ENCODE measurements at places on chromosomes 1 and 21. TPM values are rescaled to one million over a fixed set of nuclear protein-coding genes. Genes with fewer than 3 reads are reported as not detected.

Gene HRNR
- total RNA-seq = not detected

Gene LRRC53
- not detected for total RNA-seq

Gene LINGO4
- not detected for total RNA-seq

Gene PCNT
- 45.1 TPM for total RNA-seq

Gene LAMB3
- total RNA-seq = 0.67 TPM

Gene LYPD8
- not detected for total RNA-seq

Gene LCE2B
- total RNA-seq = not detected

Gene SPATC1L
- 50.0 TPM for total RNA-seq

Gene RAB4A
- total RNA-seq = 68.8 TPM

Gene ECM1
- total RNA-seq = 0.73 TPM

Gene LEMD1
- 10.5 TPM for total RNA-seq

Gene CFHR3
- 0.52 TPM for total RNA-seq

Gene FAM43B
- 2.2 TPM for total RNA-seq

GRCh38 chr1:231416901-231417300 is 5.2 kb downstream of the EGLN1 start:
- DNase-seq = no peak

- DNase-seq = no peak
Measured at GRCh38 chr1:89243046-89243445, 29.6 kb downstream of the GBP5 start.

DNA sequence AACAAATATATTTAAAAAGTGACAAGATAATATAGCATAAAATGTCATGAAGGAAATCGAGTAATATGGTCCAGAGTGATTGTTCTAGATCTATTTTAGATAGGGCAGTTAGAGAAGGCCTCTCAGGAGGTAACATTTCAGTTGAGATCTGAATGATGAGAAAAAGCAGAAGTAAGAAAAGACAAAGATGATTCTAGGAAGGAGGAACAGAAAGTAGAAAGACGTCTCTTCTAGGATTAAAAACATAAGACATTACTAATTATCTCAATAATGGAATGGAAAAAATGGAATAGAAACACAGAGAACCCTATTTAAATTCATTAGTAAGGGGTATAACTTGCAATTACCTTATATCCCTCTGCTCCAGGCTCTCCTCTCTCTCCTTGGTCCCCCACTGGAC is 130.0 kb upstream of the ZNHIT6 start:
- DNase-seq = no peak

- no peak for DNase-seq
Measured at GRCh38 chr1:41507110-41507720, 22.7 kb upstream of the EDN2 start.

DNA sequence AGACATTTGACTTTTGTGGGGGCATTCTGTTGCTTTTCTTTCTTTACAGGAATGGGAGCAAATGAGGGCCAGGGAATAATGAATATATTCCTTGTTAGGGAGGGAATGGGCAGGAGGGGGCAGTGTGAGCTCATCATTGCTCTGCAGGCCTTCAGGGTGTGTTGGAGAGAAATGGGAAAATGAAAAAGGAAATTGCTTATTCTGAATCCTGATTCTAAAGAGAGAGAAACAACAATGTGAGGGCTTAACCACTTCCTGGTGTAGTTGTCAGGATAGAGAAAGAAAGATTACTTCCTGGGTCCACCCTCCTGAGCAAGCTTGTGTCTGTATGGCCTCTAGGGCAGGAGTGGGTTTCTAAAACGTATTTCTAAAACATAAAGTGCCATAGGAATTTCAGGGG is 28.3 kb downstream of the VANGL2 start:
- no peak for DNase-seq

DNA sequence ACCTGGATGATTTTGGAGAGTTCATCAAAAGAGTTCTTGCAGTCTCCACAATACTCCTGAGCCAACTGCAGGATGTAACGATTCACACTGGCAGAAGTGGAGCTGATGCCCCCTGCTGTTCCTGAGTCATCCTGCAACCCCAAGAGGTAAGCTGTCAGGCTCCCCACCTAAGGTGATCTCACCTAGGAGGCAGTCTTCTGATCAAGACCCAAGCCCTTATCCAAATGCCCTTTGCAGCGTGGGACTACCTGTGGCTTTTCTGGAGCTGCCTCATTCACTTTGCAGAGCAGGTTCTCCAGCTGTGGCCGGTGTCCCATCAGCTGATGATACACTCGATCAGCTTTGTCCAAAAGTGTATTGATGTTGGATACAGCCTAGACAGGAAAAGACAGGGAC is 96.4 kb downstream of the UBR4 start:
- DNase-seq = peak; percentile 10

DNA sequence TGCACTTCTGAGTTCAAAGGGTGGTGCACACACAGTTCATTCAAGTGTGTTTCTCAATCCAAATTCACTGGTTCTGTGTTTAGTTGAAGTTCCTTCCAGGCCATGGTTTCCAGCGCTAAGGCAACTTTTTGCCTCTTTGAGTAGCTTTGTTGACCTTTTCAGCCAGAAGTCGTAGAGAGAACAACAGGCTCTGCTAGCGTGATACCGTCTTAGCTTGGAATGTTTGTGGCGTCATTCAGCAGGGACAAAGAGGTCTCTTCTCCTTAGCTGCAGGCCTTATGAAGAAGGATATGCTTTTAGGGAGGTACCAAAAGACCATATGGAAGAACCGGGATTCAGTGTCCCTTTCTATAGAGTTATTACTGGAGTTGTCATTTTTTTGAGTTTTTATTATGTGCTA is 65.7 kb downstream of the CNIH3 start:
- no peak for DNase-seq

- DNase-seq = no peak
Measured at GRCh38 chr1:208110296-208110695, 133.9 kb downstream of the PLXNA2 start.

DNA sequence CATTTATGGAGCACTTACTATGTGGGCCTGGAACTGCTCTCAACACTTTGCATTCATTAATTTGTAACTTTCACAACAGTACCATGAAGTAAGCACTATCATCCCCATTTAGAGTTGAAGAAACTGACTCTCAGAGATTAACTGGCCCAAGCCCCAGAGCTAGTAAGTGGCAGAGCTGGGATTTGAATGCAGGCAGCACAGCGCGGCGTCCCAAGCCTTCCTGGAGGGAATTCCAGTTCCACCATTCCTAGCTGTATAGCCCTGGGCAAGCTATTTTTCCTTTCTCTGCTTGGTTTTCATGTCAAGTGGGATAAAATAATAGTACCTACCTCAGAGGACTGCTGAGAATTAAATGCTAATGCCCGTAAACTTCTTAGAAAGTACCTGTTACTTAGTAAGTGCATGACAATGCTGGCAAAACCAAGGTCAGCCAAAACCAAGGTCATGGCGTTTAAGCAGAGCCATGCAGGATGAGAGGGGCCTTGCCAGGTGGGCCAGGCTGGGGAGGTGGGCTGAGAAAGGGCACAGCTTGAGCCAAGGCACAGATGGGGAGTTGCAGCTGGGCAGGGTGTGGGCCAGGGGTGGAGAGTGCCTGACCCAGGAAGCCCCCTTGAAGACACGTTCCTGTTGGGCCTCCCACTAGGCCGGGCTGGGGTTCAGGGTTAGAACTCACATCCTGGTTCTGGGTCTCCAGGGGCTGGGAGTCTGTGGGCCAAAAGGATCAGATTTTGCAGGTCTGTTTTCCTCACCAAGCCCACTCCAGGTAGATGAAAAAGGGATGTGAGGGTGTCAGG is 4.6 kb upstream of the KNCN start:
- DNase-seq = no peak

GRCh38 chr1:245822996-245823395 is 668.2 kb downstream of the KIF26B start:
- no peak for DNase-seq

GRCh38 chr21:44057960-44058651 is 46.0 kb downstream of the TRAPPC10 start:
- DNase-seq = no peak

DNA sequence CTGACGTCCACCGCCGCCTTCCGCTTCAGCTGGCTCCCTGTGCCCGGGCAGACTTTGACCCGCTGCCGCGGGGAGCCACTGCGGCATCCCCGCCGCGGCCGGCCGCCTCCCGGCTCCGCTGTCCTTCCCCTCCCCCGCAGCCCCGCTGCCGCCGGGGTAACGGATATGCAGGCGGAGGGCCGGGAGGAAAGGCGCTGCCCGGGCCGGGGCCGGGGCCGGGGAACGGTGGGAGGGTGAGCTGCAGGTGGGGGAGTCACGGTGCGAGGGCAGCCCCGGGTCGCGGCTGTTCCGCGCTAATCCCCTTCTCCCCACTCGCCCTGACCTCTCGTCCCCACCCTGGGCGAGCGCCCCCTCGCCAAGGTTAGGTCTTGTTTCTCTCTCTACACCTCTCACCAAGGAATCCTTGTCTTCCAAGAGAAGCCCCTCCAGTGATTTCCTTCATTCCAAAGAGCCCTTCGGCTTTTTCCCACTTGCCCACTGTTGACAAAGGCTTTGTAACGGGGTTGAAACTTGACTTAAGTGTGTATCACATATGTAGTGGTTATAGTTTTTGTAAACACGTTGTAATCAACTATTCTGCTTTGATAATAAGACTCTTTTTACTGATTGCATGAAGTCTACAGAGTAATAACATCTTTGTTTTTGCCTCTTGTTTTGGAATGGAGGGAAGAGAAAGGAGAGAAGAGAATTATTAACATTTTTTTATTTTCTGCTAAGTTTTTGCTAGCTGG is 669 bp downstream of the XPR1 start:
- peak; percentile 2 for DNase-seq

- no peak for DNase-seq
Measured at GRCh38 chr1:117607471-117607870, 1.6 kb downstream of the TENT5C start.

- DNase-seq = no peak
Measured at GRCh38 chr21:39696196-39696595, 48.8 kb upstream of the IGSF5 start.

- DNase-seq = no peak
Measured at GRCh38 chr1:72678683-72679082, 396.3 kb upstream of the NEGR1 start.

DNA sequence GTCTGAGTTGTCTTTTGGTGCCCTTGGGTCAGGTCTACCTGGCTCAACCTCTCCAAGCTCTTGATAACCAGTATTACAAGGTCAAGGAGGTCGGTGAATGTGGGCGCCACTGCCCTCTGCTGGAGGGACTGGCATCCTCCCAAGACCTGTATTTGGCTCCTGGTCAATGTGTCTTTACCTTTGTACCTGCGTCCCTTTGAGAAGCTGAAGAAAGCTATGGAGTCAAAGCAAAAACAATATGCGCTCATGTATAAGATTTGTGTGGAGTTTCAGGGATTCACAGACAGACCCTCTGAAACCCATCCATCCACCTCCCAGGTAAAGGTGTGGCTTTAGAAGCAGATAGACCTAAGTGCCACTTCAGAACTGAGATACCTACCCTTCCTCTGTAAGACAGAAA is 61.8 kb upstream of the NBL1 start:
- DNase-seq = peak; percentile 94

DNA sequence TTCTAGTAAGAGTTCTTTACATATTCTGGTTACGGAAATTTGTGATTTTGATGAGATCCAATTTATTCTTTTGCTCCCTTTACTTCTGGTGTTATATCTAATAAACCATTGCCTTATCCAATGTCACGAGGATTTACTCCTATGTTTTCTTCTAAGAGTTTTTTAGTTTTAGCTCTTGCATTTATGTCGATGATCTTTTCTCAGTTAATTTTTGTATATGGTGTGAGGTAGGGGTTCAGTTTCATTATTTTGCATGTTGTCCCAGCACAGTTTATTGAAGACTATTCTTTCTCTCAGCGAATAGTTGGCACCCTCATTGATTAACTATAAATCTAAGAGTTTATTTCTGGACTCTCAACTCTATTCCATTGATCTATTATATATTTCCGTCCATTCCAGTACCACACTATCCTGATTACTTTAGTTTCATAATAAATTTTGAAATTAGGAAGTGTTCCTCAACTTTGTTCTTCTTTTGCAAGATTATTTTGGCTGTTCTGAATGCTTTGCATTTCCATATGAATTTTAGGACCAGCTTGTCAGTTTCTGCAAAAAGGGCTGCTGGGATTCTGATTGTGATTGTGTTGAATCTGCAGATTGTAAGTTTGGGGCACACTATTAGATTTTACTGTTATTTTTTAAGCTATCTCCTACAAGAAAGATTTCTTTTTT is 4.0 kb downstream of the KDM1A start:
- DNase-seq = no peak

- no peak for DNase-seq
Measured at GRCh38 chr1:11046625-11047365, at the start of gene MASP2. Gene MASP2 (minus strand): TSS chr1:11047239. CDS start chr1:11047207, 32 bp downstream.

DNA sequence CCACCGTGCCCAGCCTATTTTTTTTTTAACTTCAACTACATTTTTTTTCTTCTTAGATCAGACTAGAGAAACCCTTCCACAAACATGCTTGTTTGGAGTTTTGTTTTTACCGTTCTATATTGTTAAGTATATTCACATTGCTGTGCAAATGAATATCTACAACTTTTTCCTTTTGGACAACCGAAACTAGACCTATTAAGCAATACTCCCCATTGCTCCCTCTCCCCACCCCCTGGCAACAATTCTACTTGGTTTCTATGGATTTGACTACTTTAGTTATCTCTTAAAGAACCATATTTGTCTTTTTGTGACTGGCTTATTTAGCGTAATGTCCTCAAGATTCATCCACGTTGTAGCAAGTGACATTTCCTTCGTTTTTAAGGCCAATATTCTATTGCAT is 19.1 kb downstream of the ETNK2 start:
- DNase-seq = no peak

DNA sequence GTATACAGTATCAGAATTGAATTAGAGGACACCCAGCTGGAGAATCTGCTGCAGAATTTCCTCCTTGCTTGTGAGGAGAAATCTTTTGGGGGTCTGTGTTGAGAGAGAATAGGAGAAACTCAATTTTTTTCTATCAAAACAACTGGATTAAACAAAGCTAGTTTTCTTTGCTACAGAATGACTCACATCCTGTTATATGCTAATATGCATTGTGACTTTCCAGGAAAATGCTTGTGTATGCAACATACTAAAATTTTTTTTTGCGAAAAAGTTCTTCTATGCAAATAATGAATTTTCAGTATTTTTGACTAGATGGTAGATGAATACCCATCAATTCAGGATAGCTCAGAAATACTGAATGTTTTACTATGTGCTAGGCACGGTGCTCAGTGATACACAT is 2.2 kb downstream of the VAMP4 start:
- no peak for DNase-seq

DNA sequence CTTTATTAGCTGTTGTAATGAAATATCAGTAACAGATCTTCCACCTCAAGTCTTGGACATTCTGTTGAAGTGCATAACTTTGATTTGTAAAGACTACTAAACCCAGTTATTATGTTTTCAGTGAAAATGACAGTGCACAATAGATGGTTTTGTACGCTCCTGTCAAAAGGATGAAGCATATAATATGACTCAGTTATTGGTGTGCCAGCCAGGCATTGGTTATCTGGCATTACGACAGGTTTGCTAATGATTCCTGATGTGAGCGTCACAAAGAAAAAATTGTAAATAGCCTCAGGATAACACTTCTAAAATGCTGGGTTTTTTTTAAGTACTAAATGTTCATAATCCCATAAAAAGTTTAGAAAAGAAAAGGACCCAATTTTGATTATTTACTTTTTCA is 147.9 kb downstream of the MAGI3 start:
- DNase-seq = no peak

- DNase-seq = no peak
Measured at GRCh38 chr1:227343727-227344551, 25.6 kb upstream of the CDC42BPA start.
